ENCODE measurements at places on chromosomes 3 and 15.

- no peak for DNase-seq
Measured at GRCh38 chr3:124837730-124838186, 49.4 kb downstream of the ITGB5 start.

- no peak for DNase-seq
Measured at GRCh38 chr3:81531846-81532245, 229.6 kb downstream of the GBE1 start.

GRCh38 chr3:157102098-157102497 lies 57.8 kb downstream of the CCNL1 start:
- DNase-seq: no peak

DNA sequence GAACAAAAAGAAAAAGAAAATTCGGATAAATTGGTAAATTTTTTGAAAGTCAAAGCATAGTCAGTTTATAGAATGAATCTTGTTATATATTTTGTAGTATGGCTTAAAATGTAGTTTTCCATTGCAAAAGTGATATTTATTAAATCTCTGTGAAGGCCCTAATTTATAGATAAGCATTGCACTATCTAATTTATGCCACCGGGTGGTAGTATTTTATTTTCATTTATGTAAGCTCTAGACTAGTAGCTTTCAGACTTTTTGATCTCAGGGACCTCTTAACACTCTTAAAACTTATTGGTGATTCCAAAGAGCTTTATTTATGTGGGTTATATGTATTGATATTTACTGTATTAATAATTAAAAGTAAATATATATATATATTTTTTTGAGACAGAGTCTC lies 133.9 kb upstream of the LRRFIP2 start:
- no peak for DNase-seq

GRCh38 chr15:58361273-58361759 lies 70.5 kb upstream of the LIPC start:
- DNase-seq: no peak

DNA sequence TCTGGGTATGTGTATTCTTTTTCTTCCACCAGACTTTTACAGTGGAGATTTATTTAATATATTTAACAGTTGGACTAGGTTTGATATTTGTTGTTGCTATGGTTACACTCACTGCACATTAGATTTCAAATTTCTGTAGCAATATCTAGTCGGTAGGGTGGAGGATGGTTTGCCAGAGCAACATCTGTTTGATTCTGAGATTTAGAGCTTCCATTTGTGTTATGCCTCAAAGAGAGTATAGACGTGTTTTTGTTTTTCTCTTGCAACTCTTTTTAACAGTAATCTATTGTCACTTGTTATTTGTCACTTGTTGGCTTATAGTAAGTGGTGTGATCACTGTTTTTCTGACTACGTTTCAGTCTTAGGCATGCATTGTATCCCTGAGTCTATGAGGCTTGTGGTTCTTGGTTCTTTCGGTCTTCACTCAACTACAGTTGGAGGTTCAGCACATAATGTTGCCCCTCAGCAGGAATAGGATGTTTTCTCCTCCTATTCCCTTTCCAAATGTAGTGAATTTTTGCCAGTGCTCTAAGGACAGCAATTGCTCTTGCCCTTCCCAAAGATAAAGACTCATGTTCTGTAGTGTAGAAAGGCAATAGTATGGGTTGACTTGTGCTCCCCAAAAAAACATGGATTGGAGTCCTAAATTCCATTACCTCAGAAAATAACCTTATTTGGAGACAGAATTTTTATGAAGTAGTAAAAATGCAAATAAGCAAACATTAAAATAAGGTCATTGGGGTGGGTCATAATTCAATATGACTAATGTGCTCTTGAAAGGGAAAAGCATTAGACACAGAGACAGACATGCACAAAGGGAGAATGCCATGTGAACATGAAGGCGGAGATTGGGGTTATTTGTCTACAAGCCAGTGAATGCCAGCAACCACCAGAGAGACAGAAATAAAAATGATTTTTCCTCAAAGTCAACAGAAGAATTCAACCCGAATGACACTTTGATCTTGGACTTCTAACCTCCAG lies 692.1 kb downstream of the DIPK2A start:
- DNase-seq: no peak

GRCh38 chr3:189403194-189403593 lies 228.0 kb upstream of the TP63 start:
- DNase-seq: no peak

DNA sequence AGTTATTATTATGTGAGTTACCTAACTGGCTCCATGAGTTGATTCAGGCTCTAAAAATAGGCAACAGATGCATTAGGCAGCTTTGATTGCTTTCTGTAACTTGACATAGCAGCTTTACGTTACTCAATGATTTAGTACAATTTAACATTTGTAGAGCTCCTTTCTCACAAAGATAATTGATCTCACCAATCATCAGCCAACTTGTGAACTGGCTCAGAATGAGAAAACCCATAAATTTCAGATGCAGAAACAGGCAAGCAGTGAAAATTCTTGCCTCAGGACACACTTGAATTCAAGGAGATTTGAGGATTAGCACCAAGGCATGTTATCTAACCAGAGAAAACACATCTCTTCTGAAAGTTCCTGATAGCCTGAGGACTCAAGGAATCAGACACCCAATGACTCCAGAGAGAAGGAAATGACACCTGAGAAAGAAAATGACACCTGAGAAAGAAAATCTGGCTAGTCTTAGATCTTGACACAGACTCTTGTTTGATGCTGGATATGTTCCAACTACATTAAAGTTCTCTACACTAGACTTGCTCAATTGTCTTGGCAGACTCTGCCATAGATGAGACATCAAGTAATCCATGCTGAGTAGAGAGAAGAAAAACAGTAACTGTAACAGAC lies 315.1 kb upstream of the CBLB start:
- no peak for DNase-seq

DNA sequence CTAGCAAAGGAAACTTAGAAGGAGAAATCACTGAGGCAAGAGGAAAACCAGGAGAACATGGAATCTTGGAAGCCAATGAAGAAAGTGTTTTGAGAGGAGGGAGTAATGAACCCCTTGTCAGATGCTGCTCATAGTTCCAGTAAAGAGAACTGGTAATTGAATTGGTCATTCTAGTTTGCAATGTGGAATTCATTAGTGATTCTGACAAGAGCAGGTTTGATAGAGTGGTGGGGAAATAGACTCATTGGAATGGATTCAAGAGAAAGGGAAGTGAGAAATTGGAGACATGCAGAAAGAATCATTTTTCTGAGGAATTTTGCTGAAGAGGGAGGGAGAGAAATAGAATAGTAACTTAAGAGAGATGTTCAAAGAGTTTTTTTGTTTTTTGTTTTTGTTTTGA lies 21.0 kb downstream of the GLCE start:
- DNase-seq: no peak

DNA sequence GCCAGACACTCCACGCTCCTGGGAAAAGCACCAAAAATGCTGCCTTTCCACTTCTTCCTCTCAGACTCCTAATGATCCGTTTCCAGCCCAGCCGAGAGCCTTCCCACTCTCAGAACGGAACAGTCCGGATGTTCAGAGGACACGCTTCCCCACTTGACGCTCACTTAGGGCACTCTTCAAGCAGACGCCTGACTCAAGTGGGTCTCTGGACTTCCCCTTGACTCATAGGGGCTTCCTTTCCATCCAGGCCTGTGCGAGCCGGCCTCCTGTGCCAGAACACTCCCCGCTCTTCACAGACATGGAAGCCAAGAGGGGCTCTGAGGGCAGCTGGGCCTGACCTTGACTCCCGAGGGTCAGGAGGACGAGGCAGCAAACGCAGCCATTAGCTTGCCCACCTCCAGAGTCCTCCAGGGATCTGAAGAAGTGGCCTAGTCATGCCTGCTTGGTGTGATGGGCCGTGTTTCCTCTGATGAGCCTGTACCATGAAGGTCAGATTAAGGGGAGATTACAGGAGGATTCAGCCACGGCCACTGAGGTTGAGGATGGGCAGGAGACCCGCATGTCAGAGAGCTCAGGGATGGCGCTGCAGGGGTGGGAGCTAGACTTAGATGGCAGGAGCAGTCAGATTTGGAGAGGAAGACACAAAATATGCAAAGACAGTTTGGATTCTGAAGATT lies 114.7 kb upstream of the TLE3 start:
- DNase-seq: no peak

DNA sequence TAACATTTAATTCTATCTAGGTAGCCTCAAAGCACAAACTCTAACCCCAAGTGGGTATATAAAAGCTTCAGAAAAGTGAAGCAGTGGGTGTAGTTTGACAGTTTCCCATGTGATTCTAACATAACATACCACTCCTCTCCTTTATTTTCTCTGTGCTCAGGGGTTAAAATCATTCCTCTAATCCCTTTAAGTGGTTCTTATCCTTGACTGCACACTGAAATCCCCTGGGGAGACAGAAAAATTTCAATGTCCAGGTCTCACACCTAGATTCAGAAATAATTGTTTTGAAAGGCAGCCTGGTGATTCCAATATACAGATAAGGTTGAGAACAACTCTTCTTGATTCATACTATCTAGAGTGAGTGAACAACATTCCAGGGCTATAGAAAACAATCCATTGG lies 986.4 kb downstream of the ROBO1 start:
- no peak for DNase-seq

DNA sequence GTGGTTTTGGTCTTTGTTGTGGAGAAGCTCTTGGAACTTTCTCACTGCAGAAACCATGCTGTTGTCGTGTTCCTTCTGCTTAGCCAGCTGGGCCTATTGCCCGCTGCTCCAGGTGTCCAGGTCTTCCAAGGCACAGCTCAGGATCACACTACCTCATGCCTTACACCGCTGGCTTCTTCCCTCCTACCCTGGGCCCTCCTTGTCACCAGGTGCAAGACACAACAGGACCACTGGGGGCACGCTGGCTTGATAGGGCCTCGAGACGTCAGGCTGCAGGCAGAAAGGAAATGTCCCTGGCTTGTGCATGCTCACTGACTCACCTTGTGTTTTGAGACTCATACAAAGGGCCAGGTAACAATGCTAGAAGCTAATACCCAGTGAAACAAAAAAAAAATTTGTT lies 32.3 kb downstream of the PAQR9 start:
- no peak for DNase-seq

Measured in stimulated activated CD4-positive, alpha-beta T cell treated with anti-CD3 and anti-CD28 coated beads, Interleukin-15, amount 100 ng/mL, for 48 hours (primary cell).